ENCODE measurements at places on chromosomes 16 and 17.

DNA sequence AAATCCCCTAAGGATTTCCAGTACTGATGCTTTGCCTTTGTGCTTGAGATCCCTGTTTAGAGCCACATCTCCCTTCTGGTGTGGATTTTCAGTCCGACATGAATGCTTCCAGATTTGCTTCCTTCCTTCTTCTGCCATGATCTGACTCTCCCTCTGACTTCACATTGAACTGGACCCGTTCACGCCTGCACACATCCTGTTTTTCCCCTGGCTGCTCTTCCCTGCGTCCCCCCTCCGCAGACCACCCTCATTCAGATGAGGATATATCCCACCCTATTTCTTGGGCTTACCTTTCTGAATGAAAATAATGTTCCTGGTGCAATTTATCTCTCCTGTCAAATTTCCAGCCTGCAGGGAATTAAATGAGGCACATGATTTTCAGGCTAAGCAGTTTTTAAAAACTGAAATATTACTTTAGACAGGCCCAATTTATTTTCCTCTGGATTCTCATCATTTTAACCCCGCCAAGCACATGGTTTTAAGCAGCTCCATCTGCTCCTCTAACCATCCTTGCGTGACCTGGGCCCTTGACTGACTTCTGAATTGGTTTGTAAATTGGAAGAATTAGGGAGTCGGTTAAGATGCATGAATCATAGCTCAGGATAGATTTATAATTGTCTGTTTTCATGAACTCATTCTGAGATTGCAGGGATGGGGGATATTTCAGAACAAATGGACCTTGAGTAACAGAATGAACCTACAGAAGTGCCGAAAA lies 59.2 kb downstream of the BMERB1 start:
- DNase-seq, result no peak

GRCh38 chr16:7914748-7915147 lies 582.1 kb downstream of the RBFOX1 start:
- DNase-seq, result no peak

DNA sequence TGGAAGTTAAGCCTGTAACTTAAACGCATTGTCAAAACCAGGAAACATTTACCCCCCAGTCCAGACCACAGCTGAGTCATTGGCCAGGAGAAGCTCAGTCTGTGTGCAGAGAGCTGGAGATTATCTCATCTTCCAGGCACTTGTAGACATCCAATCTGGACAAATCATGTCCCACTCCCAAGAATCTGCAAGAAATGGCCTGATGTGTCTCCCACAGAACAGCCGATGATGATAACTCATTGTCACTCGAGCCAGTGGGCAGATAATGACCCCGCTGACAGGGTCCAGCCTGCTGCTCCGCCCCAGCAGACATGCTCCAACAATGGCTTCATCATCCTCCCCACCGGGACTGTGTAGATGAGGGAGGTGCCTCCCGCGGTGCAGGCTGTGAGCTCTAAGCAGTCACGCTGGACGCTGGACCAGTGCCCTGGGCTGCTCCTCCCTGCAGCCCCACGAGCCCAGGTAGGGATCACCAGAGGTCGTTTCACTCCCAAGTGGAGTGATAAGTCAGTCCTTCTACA lies 322.5 kb downstream of the C16orf95 start:
- DNase-seq, result no peak

GRCh38 chr16:89037261-89038152 lies 56.1 kb upstream of the ACSF3 start:
- DNase-seq, result no peak

Measured in effector memory CD4-positive, alpha-beta T cell (primary cell).